ENCODE measurements at places on chromosomes 7 and 10.

DNA sequence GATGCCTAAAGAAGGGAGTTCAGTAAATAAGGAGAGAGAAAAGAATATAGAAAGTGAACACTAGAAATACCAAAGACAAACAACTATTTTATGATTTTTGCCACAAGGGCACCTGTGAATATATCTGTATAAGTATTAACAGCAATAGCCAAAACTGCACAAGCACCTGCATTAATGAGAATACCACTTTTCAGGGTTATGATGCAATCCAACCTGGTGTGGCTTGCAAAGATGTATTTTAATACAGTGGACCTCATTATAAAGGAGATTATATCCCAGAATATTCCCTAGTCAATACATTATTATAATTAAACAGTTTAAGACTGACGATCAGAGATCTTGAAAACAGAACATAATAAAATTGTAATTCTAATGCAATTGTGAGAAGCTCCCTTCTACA, 4.0 kb downstream of the BRAF start:
- no peak for DNase-seq

- no peak for DNase-seq
These were observed 48.9 kb downstream of the SLC39A12 start for GRCh38 chr10:18000601-18001000.

GRCh38 chr7:80060218-80060806, 74.3 kb upstream of the GNAI1 start:
- no peak for DNase-seq

- no peak for DNase-seq
These were observed 4.6 kb downstream of the GNAI1 start for GRCh38 chr7:80139236-80139635.

GRCh38 chr10:98287321-98287720, 19.3 kb upstream of the LOXL4 start:
- no peak for DNase-seq

GRCh38 chr7:148049068-148049467, 541.5 kb upstream of the C7orf33 start:
- no peak for DNase-seq

DNA sequence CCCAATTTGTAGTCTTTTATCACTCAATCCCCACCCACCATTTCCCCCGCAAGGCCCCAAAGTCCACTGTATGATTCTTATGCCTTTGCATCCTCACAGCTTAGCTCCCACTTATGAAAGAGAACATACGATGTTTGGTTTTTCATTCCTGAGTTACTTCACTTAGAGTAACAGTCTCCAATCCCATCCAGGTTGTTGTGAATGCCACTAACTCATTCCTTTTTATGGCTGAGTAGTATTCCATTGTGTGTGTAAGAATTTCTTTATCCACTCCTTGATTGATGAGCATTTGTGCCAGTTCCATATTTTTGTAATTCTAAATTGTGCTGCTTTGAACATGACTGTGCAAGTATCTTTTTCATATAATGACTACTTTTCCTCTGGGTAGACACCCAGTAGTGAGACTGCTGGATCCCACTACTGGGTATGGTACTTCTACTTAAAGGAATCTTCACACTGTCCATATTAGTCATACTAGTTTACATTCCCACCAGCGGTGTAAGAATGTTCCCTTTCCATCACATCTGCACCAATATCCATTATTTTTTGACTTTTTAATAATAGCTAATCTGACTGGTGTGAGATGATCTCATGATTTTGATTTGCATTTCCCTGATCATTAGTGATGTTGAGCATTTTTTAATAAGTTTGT, 152.6 kb downstream of the JMJD1C start:
- DNase-seq: no peak

DNA sequence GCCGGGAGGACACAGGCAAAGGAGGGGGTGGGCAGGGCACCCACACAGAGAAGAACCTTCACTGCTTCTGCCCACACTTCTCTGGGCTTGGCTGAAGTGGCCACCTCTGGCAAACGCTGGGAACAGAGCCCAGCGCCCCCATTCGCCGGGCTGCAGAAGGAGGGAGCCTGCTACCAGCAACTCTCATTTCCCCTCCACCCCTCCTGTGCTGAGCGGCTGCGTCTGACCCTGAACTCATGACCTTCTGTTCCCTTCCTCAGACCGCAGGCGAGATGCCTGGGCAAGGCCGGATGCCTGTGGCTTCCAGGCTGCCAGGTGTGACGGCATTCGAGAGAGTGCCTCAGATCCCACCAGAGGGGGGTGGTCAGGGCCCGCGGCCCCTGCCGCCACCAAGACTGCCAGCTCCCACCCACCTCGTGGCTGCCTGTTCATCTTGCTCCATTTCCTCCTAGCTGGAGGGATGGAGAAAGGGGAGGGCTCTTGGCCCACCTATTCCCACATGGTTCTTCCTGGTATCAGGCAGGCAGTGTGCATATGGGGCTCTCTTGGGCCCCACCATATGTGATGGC, 19.8 kb downstream of the DNAJB12 start:
- DNase-seq: no peak

DNA sequence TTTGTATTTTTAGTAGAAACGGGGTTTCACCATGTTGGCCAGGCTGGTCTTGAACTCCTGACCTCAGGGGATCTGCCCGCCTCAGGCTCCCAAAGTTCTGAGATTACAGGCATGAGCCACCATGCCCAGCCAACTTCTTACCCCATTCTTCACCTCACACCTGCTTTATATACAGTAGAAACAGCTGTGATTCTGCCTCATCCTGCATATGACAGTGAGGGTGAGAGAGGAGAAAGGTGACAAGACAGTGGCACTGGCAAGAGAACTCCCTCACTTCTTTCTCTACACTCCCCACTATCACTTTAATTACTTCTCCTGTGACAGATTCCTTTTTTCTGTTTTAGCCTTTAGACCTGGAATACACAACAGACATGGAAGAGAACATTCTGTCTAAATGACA, 61.8 kb upstream of the CAPZA2 start:
- DNase-seq: no peak

DNA sequence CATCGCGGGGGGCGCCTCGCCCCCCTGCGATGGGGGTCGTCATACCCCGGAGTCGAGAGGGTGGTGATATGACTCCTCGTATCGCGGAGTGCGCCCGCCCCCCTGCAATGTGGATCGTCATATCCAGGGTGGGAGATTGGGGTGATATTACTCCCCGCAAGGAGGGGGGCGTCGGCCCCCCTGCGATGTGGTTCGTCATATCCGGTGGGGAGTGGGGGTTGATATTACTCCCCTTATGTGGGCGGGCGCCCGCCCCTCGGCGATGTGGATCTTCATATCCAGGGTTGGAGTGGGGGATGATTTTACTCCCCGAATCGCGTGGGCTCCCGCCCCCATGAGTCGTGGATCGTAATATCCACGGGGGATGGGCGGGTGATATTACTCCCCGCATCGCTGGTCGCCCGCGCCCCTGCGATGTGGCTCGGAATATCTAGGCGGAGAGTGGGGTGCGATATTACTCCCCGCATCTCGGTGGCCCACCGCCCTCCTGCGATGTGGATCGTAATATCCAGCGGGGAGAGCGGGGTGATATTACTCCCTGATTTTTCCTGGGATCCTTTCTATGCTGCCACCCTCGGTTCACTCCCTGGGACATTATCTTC, 36.9 kb downstream of the MEIG1 start:
- no peak for DNase-seq

GRCh38 chr10:82628373-82628772, 753.4 kb downstream of the NRG3 start:
- peak; percentile 73 for DNase-seq

GRCh38 chr7:100434297-100435144, 1.8 kb downstream of the PPP1R35 start:
- no peak for DNase-seq

GRCh38 chr7:1296356-1296981, 63.8 kb downstream of the UNCX start:
- no peak for DNase-seq

- no peak for DNase-seq
These were observed 151.3 kb upstream of the FZD1 start for GRCh38 chr7:91112902-91113341.

GRCh38 chr7:44473295-44473694, 17.2 kb downstream of the NUDCD3 start:
- no peak for DNase-seq

- DNase-seq: no peak
These were observed 88.6 kb downstream of the SEC23IP start for GRCh38 chr10:119980956-119981750.

DNA sequence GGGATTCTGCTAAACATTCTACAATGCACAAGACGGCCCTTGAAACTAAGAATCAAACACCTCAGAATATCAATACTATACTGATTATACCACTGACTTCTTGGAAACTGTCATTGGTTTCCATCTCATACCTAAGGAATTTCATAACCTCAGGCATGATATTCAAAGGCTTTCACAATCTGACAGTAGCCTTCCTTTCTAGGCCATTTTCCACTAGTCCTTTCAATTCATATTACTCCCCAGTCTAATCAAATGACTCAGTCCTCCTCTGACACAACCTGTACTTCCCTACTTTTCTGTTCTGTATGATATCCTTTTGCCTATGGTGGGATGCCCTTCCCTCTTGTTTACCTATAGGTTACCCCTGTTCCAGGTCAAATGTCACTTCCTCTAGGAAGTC, 48.3 kb downstream of the CSTF2T start:
- no peak for DNase-seq

- DNase-seq: no peak
These were observed 34.2 kb downstream of the CHST12 start for GRCh38 chr7:2437537-2438148.

GRCh38 chr10:117254774-117255735, 14.1 kb downstream of the SLC18A2 start:
- no peak for DNase-seq

GRCh38 chr10:93697207-93697606, 5.2 kb downstream of the FRA10AC1 start:
- DNase-seq: no peak

- DNase-seq: no peak
These were observed 47.7 kb upstream of the MGAM2 start for GRCh38 chr7:142063551-142064442.

- DNase-seq: no peak
These were observed 19.4 kb downstream of the SCRN1 start for GRCh38 chr7:29970158-29970557.

DNA sequence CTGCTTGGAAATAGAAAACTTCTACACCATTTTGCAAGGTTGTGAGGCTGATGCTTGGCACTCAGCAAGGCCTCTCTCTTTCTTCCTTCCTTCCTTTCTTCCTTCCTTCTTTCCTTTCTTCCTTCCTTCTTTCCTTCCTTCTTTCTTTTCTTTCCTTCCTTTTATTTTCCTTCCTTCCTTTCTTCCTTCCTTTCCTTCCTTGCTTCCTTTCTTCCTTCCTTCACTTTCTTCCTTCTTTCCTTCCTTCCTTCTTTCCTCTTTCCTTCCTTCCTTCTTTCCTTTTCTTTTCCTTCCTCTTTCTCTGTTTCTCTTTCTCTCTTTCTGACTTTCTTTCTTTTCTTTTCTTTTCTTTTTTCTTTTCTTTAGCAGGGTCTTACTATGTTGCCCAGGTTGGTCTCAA, 460.4 kb downstream of the KCNMA1 start:
- DNase-seq: no peak

DNA sequence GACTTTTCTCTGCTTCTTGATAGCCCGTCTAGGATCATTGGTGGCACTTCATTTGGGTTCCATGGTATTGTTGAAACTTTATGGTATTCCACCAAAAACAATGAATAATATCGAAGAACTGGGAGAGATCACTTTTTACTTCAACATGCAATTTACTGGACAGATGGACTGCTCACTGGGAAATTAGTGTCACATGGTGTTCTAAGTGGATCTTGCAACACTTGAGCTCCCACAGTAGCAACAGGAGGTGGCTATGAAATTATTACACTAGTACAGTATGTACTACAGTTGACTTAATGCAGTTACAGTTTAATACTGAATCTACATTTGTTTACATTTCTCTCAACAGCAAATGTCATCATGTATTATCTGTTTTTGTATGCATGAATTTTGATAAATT, 997.3 kb downstream of the REEP3 start:
- no peak for DNase-seq

- no peak for DNase-seq
These were observed 28.2 kb downstream of the SLC29A4 start for GRCh38 chr7:5310822-5311405.

GRCh38 chr10:129199826-129200225, 267.2 kb upstream of the MGMT start:
- no peak for DNase-seq

DNA sequence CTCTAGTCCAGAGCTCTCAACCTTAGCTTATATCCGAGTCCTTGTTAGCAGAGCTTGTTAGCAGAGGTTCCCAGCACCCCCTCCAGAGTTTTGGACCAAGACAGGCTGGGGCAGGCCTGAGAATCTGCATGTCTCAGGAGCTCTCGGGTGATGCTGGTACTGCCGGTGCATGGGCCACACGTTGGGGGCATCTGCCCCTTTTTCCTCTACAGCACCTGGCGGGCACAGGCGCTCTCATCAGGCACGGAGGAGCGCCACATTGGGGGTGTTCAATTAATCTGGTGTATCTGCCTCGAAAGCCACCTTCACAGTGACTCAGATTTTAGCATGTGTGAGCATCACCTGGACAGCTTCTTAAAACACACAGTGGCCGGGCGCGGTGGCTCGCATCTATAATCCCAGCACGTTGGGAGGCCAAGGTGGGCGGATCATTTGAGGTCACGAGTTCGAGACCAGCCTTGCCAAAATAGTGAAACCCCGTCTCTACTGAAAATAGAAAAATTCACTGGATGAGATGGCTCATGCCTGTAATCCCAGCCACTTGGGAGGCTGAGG, 117.7 kb downstream of the ELFN1 start:
- no peak for DNase-seq

DNA sequence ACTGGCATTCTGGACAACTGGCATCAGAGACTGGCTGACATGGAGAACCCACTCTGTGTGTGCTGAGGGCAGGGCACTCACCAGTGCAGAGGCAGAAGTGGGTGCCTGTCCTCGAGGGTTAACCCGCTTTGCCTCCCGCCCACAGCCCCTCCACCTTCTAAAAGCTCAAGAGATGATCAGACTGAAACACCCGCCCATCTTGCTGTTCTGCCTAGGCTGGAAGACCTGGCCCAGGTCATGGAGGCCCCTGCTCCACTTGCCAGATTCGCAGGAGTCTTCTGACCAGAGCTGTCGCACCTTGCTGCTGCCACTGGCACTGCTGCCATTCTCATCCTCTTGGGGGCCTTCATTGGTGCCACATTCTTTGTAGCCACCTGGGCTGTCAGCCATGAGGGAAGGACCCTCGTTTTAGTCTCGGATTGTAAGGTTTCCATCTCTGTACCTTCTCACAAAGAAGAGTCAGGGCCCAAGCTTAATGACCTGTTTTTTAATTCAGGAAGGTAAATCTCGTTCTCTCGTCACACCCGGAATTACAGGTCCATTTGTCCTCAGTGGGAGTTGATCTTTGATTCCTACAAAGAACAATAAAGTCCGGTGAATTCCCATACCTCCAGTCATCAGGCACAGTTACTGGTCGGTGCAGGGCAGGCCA, 1.9 kb downstream of the CYREN start:
- DNase-seq: no peak

- DNase-seq: no peak
These were observed 62.3 kb upstream of the PDLIM1 start for GRCh38 chr10:95353123-95353522.

GRCh38 chr7:17713584-17713983, 226.7 kb downstream of the SNX13 start:
- no peak for DNase-seq
